Stimulated activated CD4-positive, alpha-beta T cell treated with anti-CD3 and anti-CD28 coated beads, Interleukin-2, amount 100 ng/mL, for 48 hours (primary cell): ENCODE measurements at places on chromosomes 3 and 15.

GRCh38 chr15:62624547-62625378 lies 417.8 kb upstream of the TPM1 start:
- no peak for DNase-seq

DNA sequence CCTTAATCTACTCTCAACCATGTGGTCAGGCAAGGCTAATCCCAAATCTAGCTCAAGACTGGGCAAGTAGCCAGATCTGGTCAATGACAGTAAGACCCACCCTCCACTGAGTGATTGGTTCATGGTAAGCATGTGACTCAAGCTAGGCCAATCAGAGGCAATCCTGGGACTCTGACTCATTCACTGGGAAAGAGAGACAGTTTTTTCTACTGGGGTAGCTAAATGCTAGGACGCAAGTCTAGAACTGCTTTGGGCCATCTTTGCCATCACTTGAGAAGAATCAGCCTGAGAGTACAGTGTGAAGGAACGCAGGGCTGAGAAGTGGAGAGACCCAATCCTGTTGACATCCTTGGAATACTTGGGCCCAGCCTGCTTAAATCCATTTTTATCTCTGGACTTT lies 9.4 kb upstream of the RAD18 start:
- DNase-seq, result no peak

GRCh38 chr3:160130950-160131349 lies 94.3 kb upstream of the C3orf80 start:
- no peak for DNase-seq

DNA sequence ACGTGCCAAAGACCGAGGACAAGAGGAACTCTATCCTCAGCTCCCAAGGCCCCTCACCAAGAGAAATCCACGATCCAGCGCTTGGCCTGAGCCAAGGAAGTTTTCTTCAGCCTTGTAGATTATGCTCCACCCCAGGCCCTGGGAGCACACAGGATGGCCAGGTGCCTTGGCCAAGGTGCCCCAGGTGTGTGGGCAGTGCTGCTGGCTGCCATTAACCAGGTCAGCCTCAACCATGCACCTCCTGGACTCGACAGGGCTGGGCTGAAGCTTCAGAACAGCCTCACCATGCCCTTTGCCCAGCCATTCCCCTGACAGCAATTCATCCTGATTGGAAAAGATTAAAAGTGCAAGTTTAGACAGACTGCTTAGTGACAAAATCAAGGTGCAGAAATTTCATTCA lies 10.9 kb upstream of the MESP1 start:
- no peak for DNase-seq

GRCh38 chr15:82535566-82536408 lies 4.5 kb downstream of the RPS17 start:
- DNase-seq, result peak; percentile 21

GRCh38 chr3:158520433-158520832 lies 50.6 kb upstream of the MLF1 start:
- no peak for DNase-seq

DNA sequence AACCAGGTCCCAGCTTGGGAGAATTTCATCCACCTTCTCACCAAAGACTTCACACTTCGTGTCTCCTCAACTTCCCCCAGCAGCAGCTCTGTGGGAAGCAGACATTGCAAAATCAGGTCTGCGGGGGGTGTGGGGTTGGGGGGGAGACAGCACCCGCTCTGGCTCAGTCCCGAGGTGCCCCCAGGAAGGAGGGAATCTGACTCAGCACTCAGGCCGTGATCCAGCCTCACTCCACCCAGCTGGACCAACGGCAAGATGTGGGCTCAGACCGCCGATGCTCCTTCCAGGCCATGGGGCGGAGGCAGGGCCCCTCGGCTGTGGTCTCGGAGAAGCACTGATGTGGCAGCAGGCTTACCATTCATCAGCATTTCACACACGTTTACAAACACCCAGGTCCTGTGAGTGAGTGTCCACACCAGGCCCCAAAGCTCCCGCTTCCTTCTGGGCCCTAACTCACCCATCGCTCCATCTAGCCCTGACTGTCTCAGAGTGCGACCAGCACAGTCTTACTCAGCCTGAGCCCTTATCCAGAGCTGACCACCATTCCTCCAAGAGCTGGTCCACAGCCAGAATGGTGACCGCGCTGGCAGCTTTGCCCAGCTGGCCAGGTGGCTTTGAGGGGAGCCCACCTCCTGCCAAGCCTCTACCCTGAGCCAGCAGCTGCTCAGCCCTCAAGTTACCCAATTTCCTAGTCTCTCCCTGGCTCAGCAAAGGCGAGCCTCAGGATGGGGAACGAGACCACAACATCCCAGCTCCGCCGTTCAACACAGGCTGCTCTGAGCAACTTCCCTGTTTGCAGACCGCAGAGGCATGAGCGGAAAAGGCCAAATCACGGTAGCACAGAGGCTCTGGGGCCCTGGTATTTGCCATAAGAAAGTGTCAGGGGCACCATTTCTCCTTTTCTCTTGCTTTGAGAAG lies 3.3 kb downstream of the STAB1 start:
- no peak for DNase-seq

- no peak for DNase-seq
These were observed 172.0 kb downstream of the UNC13C start for GRCh38 chr15:54150255-54150654.

DNA sequence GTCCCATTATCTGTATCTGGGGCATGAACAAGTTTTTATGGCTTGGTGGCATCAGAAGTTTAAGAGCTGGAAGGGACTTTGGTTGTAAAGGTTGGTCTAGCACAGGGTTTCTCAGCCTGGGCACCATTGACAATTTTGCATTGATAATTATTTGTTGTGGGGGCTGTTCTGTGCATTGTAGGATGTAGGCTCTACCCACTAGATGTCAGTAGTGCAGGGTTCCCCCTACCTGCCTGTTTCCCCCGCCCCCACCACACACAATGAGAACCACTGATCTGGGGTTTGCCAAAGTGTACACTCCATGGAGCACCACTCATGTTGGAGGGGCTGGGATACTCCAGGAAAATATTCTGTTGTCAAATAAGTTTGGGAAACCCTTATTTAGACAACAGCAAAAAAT lies 42.7 kb downstream of the PLCL2 start:
- DNase-seq, result no peak

DNA sequence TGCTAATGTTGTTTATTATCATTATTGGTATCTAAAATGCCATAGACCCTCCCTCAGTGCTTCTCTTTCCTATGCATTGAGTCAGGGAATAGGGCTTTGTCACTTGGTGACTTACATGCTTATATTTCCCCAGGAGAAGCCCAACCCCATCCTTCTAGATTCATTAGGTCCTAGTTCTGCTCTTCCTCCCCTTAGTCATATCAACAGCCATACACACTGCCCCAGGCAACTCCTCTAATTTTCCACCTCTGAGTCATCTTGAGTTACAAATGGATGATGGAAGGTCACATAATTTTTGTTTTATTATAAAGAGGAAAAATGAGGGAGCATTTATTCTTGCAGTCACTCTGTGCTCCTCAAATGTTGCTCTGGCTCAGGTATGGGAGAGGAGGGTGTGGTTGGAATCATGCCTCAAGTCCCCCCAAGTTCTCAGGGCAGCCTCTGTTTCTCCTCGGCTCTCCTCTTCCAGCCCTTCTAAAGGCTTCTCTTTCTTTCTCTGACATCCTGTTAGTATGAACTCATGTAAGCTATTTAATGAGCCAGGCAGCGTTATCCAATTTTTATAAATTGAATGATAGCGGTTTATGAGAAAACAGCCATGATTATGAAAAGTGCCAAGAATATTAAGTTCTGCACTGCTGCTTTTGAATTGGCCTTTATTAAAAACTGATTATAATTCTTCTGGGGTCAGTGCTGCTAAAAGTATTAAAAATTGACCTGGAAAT lies 45.6 kb upstream of the FSTL1 start:
- DNase-seq, result no peak

- DNase-seq, result no peak
These were observed 2.5 kb upstream of the RGMA start for GRCh38 chr15:93091465-93091864.

DNA sequence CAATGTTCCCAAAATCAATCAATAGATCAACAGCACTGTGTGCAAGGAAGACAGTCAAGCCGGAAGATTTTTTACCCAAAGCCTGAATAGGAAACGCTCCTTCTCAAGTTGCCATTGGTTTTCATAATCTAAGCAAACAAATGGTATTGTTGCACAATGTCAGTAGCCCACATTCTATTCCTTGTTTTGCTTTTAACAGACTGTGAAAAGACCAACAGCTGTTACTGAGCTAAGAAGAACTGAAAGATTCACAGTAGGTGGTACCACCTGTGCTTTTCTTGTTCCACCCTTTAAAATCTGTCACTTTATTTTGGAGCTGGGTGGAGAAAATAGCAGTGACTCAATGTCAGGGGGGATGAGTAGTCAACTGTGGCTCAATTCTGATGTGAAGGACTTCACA lies 357.5 kb upstream of the CADM2 start:
- no peak for DNase-seq

GRCh38 chr3:195241592-195242355 lies 29.2 kb downstream of the XXYLT1 start:
- DNase-seq, result no peak

GRCh38 chr15:43329217-43329959 lies 985 bp downstream of the LCMT2 start:
- no peak for DNase-seq

- DNase-seq, result no peak
These were observed 18.9 kb downstream of the SLC6A11 start for GRCh38 chr3:10834951-10835350.

DNA sequence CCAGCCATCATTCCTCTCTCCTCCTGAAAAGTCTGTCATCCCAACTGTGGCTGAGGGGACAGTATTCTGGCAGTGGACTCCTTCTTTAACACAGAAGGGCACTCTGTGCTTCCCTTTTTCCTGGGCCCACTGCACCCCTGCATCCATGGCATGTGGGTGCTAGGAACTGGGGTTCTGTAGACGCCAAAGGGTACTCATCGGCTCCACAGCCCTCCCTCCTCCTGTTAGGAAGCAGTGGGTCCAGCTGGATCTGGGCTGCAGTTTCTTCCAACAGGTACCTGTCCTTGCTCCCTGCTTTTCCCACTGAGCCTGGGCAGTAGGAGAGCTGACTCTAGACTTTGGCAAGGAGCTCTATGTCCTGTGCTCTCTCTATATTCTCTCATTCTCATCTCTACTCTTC lies 6.4 kb upstream of the MANF start:
- no peak for DNase-seq

DNA sequence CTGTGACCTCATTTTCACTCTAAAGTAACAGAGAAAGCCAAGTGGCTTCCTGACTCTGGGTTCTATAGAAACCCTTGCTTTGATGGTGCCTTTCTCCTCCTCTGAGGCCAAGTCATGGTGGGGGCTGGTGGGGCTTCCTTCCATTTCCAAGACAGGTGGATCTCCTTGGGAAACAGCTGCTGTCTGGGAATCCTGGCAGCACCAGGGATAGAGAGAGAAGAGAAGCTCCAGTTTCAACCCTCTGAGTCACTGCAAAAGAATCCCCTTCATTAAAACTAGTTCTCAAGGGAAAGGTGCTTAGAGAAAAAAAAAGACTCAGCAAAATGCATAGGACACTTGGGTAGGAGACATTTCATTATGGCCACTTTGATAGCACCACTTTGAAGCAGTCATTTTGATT lies 614.4 kb downstream of the FHIT start:
- no peak for DNase-seq

GRCh38 chr15:58546635-58547627 lies 115.1 kb downstream of the LIPC start:
- no peak for DNase-seq

- DNase-seq, result no peak
These were observed 63.8 kb downstream of the GMPS start for GRCh38 chr3:155934230-155934629.

DNA sequence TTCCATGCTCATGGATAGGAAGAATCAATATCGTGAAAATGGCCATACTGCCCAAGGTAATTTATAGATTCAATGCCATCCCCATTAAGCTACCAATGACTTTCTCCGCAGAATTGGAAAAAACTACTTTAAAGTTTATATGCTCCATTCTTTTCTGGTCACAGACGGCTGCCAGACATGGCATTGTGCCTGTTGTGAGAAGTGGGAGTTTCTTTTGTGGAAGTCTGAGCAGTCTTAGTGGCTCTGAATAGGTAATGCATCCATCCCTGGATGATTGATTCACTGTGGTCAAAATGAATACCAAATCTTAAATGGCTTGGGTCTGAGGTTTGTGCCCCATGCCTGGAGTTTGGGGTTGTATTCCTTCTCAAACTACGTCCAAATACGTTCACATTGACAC lies 274.5 kb upstream of the AZI2 start:
- DNase-seq, result no peak

- no peak for DNase-seq
These were observed 12.4 kb downstream of the GYG1 start for GRCh38 chr3:149003653-149004305.

- no peak for DNase-seq
These were observed 105.8 kb downstream of the P3H2 start for GRCh38 chr3:190014940-190015339.

DNA sequence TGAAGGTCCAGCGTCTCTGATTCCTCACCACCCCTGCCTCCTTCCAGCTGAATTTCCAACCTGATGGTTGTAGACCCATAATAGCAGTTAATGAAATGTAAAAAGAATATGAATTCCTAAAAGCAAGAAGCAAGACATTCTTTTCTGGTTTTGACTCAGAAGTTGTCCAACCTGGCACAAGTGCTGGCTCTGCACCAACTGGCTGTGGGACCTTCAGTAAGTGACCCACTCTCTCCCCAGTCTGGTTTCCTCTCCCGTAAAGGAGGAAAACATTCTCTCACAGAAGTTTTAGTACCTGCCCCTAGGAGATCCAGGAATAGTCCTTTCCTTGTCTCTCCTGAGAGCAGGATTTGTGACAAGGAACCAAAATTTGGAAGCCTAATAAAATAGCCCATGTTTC lies 236.9 kb upstream of the TRIM42 start:
- DNase-seq, result no peak

DNA sequence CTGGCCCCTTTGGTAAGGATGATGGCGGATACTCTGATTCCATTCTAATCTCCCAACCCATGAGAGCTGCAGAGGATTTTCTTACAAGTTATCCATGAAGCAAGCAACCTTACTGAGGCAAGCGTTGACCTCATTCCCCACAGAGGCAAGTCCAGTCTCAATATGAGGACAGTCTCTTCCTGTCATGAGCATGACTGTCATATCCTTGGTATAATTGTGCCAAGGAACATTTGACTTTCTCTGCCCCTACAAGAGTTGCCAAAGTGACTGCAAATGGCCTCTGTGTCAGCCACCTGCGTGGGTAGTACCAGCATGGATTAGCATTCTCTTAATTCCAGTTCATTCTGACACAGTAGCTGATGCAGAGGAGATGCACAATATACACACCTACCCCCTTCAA lies 71.2 kb upstream of the TMEM158 start:
- no peak for DNase-seq

- DNase-seq, result no peak
These were observed 7.7 kb upstream of the FLNB start for GRCh38 chr3:58000306-58001085.

- no peak for DNase-seq
These were observed 777 bp downstream of the RNU5B-1 start for GRCh38 chr15:65305150-65305758.
